Mesothelial cell of epicardium (in vitro differentiated cells): ENCODE measurements at places on chromosomes 5 and 9. TPM values are rescaled to one million over a fixed set of nuclear protein-coding genes. Genes with fewer than 3 reads are reported as not detected.
A peak's percentile ranks its signal among the peaks of the same experiment; 100 is the strongest.

Gene TXNDC8
- not detected in 3 replicates for total RNA-seq

Gene HACD4
- 3.0 TPM in 3 replicates for total RNA-seq

Gene OR1J4
- total RNA-seq = not detected in 3 replicates

Gene SAXO1
- 0.13 to 0.43 TPM (median 0.38 TPM) in 3 replicates for total RNA-seq

Gene RNF180
- 7.9 to 10.0 TPM (median 8.6 TPM) in 3 replicates for total RNA-seq

Gene SARDH
- 11.8 to 13.9 TPM (median 12.9 TPM) in 3 replicates for total RNA-seq

DNA sequence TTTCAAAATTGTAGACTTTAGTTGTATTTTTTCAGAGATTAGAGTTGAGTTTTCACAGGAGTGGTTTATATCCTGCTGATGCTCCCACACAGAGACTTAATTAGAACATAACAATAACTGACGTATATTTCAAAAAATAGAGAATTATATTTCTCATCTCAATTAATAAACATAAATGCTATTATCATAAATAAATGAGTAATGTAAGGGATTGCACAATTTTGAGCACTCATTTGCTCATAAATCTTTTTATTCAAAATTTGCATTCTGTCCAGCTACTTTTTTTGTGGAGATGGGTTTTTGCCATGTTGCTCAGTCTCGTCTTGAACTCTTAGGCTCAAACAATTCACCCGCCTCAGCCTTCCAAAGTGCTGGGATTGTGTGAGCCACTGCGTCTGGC lies 515.7 kb upstream of the RORB start:
- H3K27me3 ChIP-seq = no peaks in the 10 kb centered on the region
- H3K36me3 ChIP-seq = no peaks in the 10 kb centered on the region
- no peak overlapping the region for H3K4me3 ChIP-seq

DNA sequence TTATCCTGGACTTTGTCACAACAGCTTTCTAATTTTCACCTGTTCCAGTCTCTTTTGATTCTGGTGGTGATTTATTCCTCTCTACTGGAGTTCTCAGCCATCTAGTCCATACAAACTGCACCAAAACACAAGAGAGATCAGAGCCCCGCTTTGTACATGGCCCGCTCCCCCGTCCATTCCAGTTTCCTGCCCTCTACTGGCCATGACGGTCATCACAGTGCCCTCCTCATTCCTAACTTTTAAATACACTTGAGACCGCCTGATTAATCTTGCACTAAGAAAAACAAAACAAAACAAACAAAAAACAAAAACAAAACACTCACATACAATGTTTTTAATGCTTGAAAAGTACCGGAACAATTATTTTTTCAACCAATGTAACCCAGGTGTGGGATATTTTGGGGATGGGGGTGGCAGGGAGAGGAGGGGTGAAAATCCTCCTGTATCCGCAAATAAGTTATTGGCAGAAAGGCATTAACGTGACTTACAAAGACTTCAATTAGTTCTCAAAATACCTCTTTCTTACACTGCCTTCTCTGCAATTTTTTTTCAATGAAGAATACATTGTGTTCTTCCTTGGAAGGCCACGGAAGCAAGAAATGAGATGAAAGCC lies 84.8 kb upstream of the PAM start:
- no peak for DNase-seq
- peaks cover 21% of the 10 kb centered on the region for H3K4me1 ChIP-seq
- no peaks in the 10 kb centered on the region for H3K27me3 ChIP-seq
- peak overlapping the region; percentile 81 for H3K27ac ChIP-seq
- peak overlapping the region; percentile 76 for H3K4me3 ChIP-seq

DNA sequence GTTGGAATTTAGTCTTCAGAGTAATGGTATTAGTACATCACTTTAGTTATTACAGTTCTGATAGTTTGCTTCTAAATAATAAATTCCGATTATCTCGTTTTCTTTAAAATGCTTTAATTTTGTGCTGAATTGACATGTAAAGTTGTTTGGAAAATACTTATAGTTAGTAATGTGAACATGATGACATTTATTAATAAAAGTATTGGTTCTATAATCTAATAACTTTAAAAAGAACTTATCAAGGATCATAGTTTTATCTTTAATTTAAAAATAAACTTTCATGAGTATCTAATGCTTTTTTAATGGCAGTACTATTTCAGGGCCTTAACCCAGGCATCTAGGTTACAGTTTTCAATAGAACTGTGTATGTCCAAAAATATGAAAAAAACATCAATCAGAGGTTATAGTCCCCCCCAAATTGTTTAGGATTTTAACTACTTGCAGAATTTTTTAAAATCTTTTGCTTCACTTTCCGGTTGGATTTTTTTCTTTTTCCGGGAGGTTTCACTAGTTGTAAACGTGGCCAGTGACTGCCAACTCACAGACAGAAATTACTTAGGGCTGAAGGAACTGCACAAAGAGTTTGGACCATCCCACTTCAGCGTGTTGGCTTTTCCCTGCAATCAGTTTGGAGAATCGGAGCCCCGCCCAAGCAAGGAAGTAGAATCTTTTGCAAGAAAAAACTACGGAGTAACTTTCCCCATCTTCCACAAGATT lies 680 bp downstream of the GPX8 start:
- peaks cover 6% of the 10 kb centered on the region for H3K27me3 ChIP-seq
- peaks cover 14% of the 10 kb centered on the region for H3K36me3 ChIP-seq
- peaks cover 10% of the 10 kb centered on the region for H3K4me1 ChIP-seq
- H3K27ac ChIP-seq = peak overlapping the region; percentile 95
- peak overlapping the region; percentile 93 for H3K4me3 ChIP-seq

GRCh38 chr5:92552206-92553160 lies 1028.5 kb downstream of the NR2F1-AS1 start:
- H3K4me1 ChIP-seq = no peaks in the 10 kb centered on the region
- H3K27me3 ChIP-seq = no peaks in the 10 kb centered on the region
- H3K27ac ChIP-seq = peak overlapping the region; percentile 48
- no peak overlapping the region for H3K4me3 ChIP-seq
- no peak for DNase-seq
- no peaks in the 10 kb centered on the region for H3K36me3 ChIP-seq

- no peaks in the 10 kb centered on the region for H3K27me3 ChIP-seq
- H3K27ac ChIP-seq = peak overlapping the region; percentile 3
- H3K4me3 ChIP-seq = no peak overlapping the region
These were observed 37.4 kb downstream of the SNX24 start for GRCh38 chr5:122882831-122883230.

DNA sequence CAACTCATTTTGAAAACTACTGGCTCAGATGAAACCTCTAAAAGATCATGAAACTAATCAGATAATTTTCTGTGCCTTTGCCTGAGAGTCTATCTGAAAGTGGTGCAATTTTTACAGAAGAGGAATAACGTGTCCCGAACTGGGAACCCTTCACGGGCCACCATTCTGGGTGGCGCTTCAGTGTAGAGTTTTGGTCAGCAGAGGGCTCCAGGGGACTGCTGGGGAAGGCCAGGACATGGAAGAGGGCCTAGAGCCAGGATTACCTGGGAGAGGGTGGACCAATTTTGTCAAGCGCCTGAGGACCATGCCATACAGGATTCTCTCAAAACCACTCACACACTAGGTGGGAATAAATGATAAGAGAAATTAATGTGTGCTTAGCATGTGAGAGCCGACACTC lies 49.7 kb upstream of the PLEKHG4B start:
- no peak for DNase-seq
- H3K36me3 ChIP-seq = no peaks in the 10 kb centered on the region
- H3K4me3 ChIP-seq = no peak overlapping the region

GRCh38 chr5:73709536-73710129 lies 83.6 kb downstream of the ARHGEF28 start:
- H3K27me3 ChIP-seq = peaks cover 37% of the 10 kb centered on the region
- no peaks in the 10 kb centered on the region for H3K4me1 ChIP-seq
- DNase-seq = no peak
- no peak overlapping the region for H3K4me3 ChIP-seq
- no peak overlapping the region for H3K27ac ChIP-seq
- H3K36me3 ChIP-seq = peaks cover 3% of the 10 kb centered on the region

GRCh38 chr5:138610415-138610917 lies 35.3 kb upstream of the HSPA9 start:
- peaks cover 57% of the 10 kb centered on the region for H3K4me1 ChIP-seq
- no peak for DNase-seq
- no peaks in the 10 kb centered on the region for H3K27me3 ChIP-seq
- no peaks in the 10 kb centered on the region for H3K36me3 ChIP-seq
- H3K27ac ChIP-seq = peak overlapping the region; percentile 75
